ENCODE measurements at places on chromosomes 16 and 17.

GRCh38 chr16:69276148-69277115 lies 34.7 kb upstream of the VPS4A start:
- H3K27ac ChIP-seq = peak overlapping the region; percentile 86
- DNase-seq = peak; percentile 93
- H3K27me3 ChIP-seq = no peaks in the 10 kb centered on the region
- H3K4me3 ChIP-seq = peak overlapping the region; percentile 69

- H3K36me3 ChIP-seq = no peaks in the 10 kb centered on the region
- H3K4me3 ChIP-seq = no peak overlapping the region
- no peak overlapping the region for H3K27ac ChIP-seq
- H3K4me1 ChIP-seq = peaks cover 14% of the 10 kb centered on the region
- DNase-seq = no peak
Observed at GRCh38 chr16:57137566-57138273, 45.3 kb downstream of the CPNE2 start.

DNA sequence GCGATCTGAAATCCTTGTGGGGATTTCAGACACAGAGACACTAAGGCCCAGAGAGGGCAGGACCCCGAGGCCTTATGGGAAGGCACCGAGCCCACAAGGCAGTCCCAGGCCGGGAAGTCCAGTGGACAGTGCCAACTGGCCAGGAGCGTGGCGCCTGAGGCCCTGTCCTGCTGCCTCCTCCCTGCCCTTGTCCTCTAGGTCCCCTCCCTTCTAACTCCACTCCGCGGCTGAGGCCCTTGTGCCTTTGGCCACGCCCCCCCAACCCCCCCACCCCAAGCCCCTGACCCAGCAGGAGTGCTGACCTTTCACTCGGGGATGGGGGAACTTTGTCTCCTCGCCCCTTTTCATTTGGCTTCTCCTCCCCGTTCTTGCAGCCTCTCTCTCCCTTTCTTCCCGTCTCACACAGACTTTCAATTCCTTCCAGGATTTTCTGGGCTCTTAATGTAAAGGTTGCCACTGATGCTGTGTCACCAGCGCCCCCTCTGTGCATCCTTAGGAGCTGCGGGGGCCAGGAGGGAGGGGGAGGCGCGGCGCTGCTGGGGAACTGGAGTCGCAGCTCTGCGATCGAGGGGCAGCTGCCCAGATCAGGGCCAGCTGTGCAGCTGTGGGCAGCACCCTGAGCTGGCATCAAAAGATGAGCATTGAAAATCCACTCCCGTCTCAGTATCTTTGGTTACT lies 29.1 kb downstream of the CRHR1 start:
- H3K4me1 ChIP-seq = no peaks in the 10 kb centered on the region
- no peaks in the 10 kb centered on the region for H3K36me3 ChIP-seq

- no peak for DNase-seq
- no peaks in the 10 kb centered on the region for H3K4me1 ChIP-seq
- no peak overlapping the region for H3K4me3 ChIP-seq
Observed at GRCh38 chr17:39507511-39507910, 46.2 kb downstream of the CDK12 start.

- DNase-seq = no peak
- H3K36me3 ChIP-seq = peaks cover 45% of the 10 kb centered on the region
- peaks cover 13% of the 10 kb centered on the region for H3K27me3 ChIP-seq
- H3K27ac ChIP-seq = no peak overlapping the region
Observed at GRCh38 chr17:17183744-17184143, 22.4 kb downstream of the PLD6 start.

DNA sequence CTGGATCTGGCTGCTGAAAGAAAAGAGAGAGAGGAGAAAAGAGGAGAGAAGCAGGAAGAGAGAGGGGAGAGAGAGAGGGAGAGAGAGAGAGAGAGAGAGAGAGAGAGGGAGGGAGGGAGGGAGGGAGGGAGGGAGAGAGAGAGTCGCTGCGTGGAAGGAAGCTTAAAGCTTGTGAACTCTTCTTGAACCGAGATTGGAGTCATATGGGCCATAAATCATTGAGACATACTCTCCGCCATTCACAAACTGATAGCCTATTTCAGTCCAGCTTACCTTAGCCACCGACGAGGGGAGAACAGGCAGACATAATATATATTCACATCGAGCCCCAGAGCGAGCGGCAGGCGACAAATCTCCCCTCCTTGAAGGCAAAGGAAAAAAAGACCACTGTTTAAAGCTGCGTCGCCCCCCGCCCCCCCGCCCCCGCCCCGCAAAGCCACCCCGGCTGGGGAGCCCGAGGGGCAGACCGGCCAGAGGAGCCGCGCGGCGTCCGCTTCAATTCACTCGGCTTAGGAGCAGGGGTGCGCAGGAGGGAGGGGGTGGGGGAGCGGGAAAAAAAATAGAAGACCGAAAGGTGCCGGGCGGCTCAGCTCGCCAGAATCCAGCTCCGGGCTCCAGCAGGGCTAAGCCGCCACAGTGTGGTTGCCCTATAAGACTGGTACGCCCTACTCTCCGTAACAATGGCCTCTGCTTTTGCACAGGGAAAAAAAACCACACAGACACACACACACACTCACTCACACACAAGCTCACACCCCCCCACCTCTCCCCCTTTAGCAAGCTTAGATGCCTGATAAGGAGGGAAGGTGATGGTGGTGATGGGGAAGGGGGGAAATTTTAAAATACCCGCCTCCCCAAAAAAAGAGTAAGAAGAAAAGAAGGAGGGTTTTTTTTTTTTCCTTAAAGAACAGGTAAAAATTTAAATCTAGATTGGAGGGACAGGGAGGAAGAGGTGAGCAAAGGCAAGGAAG lies 10.6 kb upstream of the HOXB2 start:
- no peaks in the 10 kb centered on the region for H3K4me1 ChIP-seq
- no peak for DNase-seq
- no peak overlapping the region for H3K27ac ChIP-seq

GRCh38 chr16:57630931-57631845 lies 2.8 kb downstream of the ADGRG1 start:
- DNase-seq = no peak
- H3K36me3 ChIP-seq = no peaks in the 10 kb centered on the region
- peaks cover 33% of the 10 kb centered on the region for H3K4me1 ChIP-seq
- H3K27ac ChIP-seq = no peak overlapping the region
- no peak overlapping the region for H3K4me3 ChIP-seq

- H3K27ac ChIP-seq = no peak overlapping the region
- DNase-seq = no peak
- H3K4me1 ChIP-seq = peaks cover 17% of the 10 kb centered on the region
Observed at GRCh38 chr17:39920218-39921210, 2.1 kb upstream of the GSDMB start.

- peaks cover 45% of the 10 kb centered on the region for H3K4me1 ChIP-seq
- no peak overlapping the region for H3K27ac ChIP-seq
- H3K4me3 ChIP-seq = peak overlapping the region; percentile 42
- DNase-seq = peak; percentile 27
- H3K36me3 ChIP-seq = no peaks in the 10 kb centered on the region
Observed at GRCh38 chr16:86826941-86827340, 248.6 kb downstream of the FOXL1 start.

- H3K27me3 ChIP-seq = 0 out of 2 replicates have a peak, but pooled peaks cover 2% of the 10 kb centered on the region
- H3K4me3 ChIP-seq = no peak overlapping the region
- DNase-seq = no peak
- H3K4me1 ChIP-seq = no peaks in the 10 kb centered on the region
- no peak overlapping the region for H3K27ac ChIP-seq
- no peaks in the 10 kb centered on the region for H3K36me3 ChIP-seq
Observed at GRCh38 chr16:71216714-71217113, 13.8 kb downstream of the HYDIN start.

- H3K36me3 ChIP-seq = no peaks in the 10 kb centered on the region
- peaks cover 8% of the 10 kb centered on the region for H3K4me1 ChIP-seq
- H3K27ac ChIP-seq = no peak overlapping the region
- no peak overlapping the region for H3K4me3 ChIP-seq
- peaks cover 38% of the 10 kb centered on the region for H3K27me3 ChIP-seq
Observed at GRCh38 chr17:81025065-81025740, 9.7 kb upstream of the BAIAP2 start.

DNA sequence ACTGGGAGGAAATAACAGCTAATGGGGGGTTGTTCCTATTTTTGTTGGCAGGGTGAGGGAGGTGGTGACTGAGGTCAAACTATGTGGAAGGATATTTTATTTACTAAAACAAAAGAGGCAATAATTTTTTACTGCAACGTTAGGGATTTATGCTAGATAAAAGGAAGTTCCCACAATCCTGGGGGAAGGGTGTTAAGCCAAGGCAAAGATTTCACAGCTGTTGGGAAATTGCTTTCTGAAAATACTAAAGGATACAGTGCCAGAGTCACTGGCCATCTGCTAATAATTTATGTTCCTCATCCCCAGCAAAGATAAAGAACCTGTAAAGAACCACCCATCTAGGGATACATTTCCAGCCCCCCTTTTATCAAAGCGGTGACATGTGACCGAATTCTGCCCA lies 756.0 kb upstream of the RBFOX1 start:
- H3K4me3 ChIP-seq = no peak overlapping the region
- no peak for DNase-seq
- no peaks in the 10 kb centered on the region for H3K36me3 ChIP-seq
- no peaks in the 10 kb centered on the region for H3K27me3 ChIP-seq

GRCh38 chr17:73571511-73572130 lies 72.6 kb downstream of the SDK2 start:
- DNase-seq = no peak
- H3K27me3 ChIP-seq = peaks cover 4% of the 10 kb centered on the region
- H3K27ac ChIP-seq = no peak overlapping the region
- H3K4me1 ChIP-seq = no peaks in the 10 kb centered on the region
- no peak overlapping the region for H3K4me3 ChIP-seq
